ENCODE measurements at places on chromosomes 5 and 9.

DNA sequence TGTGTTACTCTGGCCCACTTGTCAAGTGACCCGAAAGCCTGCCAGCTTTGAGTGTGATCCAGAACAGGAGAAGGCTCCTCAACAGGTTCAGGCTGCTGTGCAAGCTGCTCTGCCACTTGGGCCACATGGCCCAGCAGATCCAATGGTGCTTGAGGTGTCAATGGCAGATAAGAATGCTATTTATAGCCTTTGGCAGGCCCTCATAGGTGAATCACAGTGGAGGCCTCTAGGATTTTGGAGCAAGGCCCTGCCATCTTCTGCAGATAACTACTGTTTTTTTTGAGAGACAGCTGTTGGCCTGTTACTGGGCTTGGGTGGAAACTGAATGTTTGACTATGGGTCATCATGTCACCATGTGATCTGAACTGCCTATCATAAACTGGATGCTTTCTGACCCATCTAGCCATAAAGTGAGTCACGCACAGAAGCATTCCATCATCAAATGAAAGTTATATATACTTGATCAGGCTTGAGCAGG lies 180.8 kb downstream of the CARTPT start:
- peak; percentile 16 for DNase-seq

DNA sequence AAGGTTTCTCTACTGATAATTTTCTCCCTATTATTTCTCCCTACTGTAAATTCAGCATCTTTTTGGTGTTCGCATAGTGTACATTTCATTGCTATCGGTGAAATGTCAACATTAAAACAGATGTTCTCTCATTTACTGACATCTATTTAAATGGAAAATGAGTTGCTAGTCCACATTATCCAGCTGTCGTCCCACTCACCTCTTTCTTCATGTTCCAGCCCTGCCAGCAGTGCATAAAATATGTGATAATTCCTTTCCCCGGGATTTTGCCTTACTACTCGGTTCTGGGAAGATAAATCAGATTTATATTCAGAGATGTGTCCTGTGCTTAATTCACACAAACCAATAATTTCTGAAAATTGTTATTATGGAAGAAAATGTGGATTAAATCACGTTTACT lies 155.8 kb downstream of the MYO10 start:
- no peak for DNase-seq

GRCh38 chr5:129465776-129466344 lies 5.8 kb downstream of the ADAMTS19 start:
- DNase-seq = no peak

DNA sequence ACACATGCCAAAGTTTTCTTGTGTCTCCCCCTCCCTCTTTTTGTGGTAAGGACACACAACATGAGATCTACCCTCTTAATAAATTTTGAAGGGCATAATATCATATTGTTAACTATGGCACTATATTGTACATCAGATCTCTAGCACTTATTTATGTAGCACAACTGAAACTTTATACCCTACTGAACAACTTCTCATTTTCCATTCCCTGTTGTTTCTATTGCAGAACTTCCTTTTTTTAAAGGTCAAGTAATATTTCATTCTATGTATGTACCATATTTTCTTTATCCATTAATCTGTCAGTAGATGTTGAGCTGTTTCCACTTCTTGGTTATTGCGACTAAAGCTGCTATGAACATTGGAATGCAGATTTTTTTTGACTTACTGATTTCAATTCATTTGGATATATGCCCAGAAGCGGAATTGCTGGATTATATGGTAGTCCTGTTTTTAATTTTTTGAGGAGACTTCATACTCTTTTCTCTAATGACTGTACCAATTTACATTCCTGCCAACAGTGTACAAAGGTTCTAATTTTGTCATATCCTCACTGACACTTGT lies 305.3 kb downstream of the PRR16 start:
- no peak for DNase-seq

- no peak for DNase-seq
Measured at GRCh38 chr9:98185611-98186171, 6.7 kb downstream of the CORO2A start.

- DNase-seq = no peak
Measured at GRCh38 chr9:123425836-123426365, 69.9 kb downstream of the CRB2 start.

DNA sequence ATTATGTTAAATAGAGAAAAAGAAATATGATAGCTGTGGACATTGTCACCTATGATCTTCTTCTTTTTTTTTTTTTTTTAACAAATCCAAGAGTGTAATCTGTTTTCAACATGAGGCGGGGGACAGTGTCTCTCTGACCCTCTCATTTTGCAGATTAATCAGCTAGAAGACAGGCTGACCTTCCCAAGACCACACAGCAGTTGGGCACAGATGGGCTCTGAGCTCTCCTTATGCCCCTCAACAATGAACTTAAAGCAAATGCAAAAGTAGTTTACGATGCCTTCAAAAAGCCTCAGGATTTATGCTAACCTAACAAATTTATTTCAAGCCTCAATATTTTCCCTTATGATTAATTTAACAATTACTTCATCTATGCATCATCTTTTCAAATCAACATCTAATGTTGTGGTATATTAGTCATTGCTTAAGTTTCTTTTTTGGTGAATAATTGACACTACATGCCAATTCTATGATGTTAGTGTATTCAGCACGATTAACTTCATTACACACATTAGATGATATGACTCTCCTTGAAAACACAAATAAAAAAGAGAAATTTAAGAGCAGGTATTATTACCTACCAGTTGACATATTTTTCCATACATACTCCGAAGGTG lies 7.4 kb downstream of the NFIL3 start:
- no peak for DNase-seq

DNA sequence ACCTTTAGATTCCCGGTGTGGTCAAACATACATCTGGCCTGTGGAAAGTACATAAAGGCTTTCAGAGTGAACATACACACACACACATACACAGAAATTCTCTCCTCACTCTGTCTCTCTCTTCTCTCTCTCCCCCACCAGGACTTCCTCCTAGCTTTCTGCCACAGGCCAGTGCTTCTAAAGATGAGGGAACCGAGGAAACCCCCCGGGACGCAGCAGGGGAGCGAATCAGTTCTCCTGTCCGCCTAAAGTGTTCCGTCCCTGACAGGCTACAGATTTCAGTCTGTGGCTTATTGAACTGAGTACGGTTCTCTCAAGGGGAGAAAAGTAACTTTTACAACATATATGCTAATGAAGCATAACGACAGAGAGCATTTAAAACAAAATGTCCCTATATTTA lies 75.8 kb downstream of the MED27 start:
- no peak for DNase-seq

DNA sequence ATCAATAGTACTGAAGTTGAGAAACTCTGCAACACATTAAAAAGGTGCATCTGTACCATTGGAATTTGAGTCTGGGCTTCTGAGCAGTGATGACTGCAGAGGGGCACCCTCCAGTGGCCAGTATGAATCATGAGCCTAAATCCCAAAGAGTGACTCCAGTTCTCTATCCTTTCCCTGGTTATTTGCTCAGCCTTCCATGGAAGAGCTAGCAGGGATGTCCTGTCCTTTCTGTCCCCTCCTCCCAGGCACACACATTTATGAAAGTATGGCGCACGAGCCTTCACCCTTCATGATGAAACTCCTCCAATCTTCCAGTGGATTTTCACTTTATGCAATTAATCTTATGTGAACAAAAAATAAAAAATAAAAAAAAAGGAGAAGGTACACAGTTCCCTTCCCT lies 81.0 kb downstream of the ESM1 start:
- peak; percentile 58 for DNase-seq

GRCh38 chr5:36384845-36385244 lies 83.1 kb upstream of the RANBP3L start:
- DNase-seq = no peak

DNA sequence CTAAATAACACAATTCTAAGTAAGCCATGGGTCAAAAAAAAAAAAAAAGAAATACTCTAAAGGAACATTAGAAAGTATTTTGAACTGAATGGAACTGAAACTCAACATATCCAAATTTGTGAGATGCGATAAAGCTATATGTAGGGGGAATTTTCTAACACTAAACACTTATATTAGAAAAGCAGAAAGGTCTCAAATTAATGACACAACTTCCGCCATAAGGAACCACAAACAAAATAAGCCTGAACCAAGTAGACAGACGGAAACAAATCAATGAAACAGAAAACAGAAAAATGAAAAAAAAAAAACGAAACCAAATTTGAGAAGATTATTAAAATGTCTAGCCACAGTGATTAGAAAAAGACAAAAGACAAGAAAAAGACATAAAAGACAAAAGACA lies 39.9 kb downstream of the ADAMTS6 start:
- no peak for DNase-seq

DNA sequence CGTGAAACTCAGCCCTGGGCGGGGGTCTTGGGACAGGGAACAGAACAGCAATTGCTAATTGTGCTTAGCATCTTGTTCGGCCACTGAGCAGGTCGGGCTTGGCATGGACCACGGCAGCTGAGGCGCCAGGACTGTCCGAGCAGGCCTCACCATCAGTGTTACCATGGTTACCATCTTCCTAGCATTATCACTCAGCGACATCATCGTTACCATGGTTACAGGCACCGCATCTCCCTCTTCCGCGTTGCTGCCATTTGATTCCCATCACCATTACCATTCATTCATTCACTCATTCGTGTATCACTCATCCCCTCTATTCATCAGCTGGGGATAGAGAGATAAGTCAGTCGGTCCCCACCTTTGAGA lies 81.0 kb upstream of the ZBTB43 start:
- peak; percentile 82 for DNase-seq

- DNase-seq = no peak
Measured at GRCh38 chr9:108316066-108316465, 539.7 kb downstream of the ACTL7B start.

- DNase-seq = no peak
Measured at GRCh38 chr5:105218018-105218417, 1655.4 kb upstream of the NUDT12 start.

DNA sequence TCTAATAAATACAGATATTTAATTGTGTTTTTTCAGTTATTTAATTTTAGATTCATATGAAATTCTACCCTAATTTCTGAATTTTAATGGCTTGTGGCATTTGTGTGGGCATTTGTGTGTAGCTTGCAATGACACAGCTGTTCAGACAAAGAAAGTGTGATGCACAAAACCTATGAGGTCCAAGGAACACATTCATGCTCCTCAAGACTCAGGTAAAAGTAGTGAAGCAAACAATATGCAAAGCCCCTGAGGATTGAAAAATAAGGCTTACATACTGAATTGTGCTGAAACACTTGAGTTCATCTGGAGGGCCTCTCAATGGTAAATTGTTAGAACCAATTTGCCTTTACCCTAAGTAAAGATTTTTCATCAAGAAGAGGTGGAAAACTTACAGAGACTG lies 28.1 kb downstream of the IL7R start:
- DNase-seq = no peak

DNA sequence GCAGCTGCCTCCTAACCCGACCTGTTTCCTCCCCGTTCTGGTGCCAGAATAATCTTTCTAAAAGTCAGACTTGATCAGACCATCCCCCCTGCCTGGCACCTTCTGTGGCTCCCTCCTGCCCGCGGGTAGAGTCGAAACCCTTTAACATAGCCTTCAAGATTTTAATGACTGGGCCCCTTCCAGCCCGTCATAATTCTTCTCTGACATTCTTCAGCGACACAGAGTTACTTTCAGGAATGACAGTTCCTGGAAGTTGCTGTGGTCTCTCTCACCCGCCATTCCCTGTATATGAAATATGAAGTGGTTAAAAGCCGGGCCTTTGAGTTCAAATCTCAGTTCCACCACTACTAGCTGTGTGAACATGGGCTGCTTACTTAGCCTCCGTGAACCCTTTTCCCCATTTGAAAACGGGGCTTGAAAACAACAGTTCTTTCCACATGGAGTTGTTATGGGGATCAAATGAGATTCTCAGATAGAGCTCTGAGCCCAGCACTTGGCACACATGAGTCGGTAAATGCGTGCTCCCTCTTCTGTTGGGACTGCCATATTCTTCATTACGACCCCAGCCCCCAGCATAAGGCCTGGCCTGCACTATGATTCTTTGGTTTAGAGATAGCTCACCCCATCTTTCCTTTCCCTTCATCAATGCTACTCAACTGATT lies 737 bp downstream of the NANS start:
- DNase-seq = peak; percentile 50

- DNase-seq = peak; percentile 10
Measured at GRCh38 chr5:167573370-167574127, 717.9 kb upstream of the WWC1 start.

GRCh38 chr9:4375424-4376200 lies 75.7 kb upstream of the GLIS3 start:
- DNase-seq = peak; percentile 9

GRCh38 chr5:89878140-89879132 lies 531.1 kb downstream of the CETN3 start:
- DNase-seq = peak; percentile 69

DNA sequence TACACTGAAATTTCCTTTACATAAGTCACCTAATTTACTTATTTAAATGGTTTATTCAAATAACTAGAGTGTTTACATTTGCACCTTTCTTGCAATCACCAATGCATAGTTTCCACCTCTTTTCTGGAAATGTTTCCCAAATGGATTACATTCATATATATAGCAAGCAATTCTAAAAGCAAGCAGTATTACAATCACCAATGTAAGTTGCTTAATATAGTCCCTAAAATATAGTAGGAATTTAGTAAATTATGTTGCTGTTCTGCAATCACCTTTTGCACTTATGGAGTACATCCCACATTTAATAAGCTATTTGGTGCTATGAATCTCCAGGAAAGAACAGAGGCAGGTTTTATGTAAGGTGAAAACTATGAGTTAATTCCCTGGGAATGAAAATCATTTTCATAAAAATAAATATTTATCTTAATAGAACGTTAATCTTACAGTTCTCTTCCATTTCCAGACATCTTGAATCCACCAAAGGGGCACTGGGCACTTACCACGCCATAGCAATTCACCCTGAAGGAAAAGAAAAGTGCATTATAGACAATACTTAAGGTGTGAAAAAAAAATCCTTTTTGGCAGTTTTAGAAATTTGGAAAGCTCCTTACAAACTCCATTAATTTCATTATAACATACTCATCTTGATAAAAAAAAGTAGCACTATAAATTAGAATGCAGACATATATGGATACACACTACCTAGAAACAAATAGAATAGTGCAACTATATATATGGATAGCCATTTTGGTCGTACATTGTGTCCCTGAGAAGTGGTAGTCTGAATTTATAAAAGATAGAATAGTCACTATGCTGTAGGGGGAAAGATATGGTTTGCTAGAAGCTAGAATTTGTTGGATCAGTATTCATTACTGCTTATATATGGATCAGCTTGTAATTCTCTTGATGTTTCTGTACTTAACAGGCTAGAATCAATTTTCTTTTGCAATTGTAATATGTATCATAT lies 47.1 kb downstream of the ALDH1A1 start:
- DNase-seq = no peak

GRCh38 chr5:5209089-5209488 lies 69.0 kb downstream of the ADAMTS16 start:
- no peak for DNase-seq

DNA sequence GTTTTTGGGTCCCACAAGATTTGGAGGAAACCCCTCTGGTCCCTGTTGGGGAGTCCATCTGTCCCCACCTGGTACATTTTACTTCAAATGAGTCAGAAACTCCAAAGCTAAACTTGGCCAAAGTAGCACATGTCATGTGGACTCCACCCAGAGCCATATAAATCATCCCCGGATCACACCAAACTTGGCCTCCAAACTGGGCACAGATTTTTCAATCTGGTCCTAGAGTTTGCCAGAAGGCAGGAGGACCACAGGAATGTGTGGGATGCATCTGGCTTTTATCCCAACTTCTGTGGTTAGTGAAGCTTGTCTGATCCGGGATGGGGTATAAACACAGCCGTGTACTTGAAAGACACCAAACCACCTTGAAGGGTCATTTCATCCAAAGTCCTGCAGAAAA lies 66.3 kb downstream of the MAT2B start:
- no peak for DNase-seq

GRCh38 chr5:157648275-157648990 lies 3.8 kb downstream of the SOX30 start:
- no peak for DNase-seq
